GM23338 (cell line): ENCODE measurements at places on chromosomes 1 and 21.

GRCh38 chr1:36359911-36360550 is 25.7 kb downstream of the STK40 start:
- no peak for DNase-seq

DNA sequence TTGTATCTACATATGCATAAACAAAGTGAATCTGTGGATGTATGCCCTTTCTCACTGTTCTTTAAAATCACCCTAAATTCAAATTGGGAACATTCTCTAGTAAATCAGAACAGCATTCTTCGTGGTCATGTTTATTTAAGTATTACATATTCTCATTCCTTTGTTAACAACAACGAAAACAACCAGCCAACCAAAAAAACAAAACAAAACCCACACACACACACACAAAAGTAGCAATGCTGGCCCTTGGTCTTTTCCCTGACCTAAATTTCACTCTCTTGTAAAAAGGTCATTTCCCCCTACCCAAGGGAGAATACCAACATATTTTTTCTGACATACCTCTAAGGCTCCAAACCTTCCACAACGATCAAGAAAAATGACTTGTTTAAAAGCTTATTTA is 102.6 kb downstream of the NRIP1 start:
- no peak for DNase-seq

- DNase-seq: no peak
These were observed 200.4 kb downstream of the DNM3 start for GRCh38 chr1:172041742-172042141.

DNA sequence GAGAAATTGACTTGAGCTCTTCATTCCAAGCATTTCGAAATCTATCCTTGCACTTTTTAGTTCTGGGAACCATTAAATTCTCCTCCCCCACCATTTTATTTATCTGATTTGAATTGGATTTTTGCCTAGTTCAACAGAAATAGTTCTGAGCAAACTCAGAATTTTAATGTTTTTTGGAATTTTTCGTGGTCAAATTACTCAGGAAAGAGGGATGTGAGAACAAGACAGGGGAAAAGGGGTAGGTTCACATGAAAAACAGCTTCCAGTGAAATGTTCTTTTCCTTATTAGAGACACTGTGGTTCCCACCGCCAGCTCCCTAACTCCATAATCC is 5.7 kb upstream of the ZNF697 start:
- DNase-seq: no peak

DNA sequence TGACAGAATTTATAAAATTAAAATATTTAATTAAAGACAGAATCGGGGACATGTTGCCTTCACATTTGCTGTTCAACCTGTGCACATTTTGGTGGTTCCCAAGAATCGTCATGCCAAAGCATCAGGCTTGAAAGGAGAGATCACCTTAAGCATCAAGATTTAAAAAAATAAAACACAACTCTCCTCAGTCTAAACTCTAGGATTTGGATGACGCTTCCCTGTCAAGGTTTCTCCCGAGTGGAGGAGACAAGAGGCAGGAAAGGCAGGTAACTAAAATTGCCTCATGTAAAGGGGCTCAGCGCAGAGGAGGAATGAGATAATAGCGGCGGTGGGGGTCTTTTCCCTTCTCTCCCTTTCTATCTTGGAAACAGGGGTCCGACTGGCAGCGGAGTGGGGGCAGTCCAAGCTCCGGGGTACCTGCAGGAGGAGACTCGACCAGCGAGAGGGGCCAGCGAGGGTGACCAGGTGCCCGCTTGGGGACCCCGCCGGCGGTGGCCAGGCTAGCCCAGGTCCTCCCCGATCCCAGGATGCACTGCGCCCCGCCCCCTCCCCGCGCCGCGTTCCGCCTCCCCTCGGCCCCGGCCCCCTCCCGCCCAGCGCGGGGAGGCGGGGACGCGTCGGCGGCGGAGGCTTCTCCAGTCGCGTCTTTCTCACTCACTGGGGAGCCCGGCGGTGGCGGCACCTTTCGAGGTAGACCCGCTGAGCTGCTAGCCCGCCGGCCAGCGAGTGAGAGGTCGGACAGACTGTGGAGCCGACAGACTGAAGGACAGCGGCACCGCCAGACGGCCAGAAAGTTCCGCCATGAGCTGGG is at the start of gene FNBP1L:
FNBP1L (plus strand) TSS at position 638 of the 811 bp plus-strand sequence; CDS start at position 802, 164 bp downstream.
- DNase-seq: peak; percentile 95
